ENCODE measurements at places on chromosomes 11 and 22.

- DNase-seq = no peak
These were observed 4.2 kb downstream of the CELSR1 start for GRCh38 chr22:46533070-46533833.

- DNase-seq = no peak
These were observed 2.7 kb downstream of the ZBED4 start for GRCh38 chr22:49856343-49856742.

GRCh38 chr11:128179039-128179438 is 408.3 kb downstream of the ETS1 start:
- no peak for DNase-seq

GRCh38 chr11:71962428-71963038 is 33.7 kb downstream of the RNF121 start:
- DNase-seq = no peak

DNA sequence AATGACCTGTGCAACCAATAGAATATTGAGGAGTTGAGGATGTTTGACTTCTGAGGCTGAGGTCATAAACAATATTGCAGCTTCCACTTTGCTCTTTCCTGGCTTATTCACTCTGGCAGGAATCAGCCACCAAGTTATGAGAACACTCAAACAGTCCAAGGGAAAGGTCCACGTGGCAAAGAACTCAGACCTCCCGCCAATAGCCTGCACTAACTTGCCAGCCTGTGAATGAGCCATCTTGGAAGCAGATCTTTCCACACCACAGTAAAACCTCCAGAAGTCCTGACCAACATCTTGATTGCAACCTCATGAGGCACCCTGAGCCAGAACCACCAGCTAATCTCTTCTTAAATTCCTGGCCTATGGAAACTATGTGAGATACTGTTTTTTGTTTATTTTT is 22.7 kb upstream of the PICALM start:
- no peak for DNase-seq
